Stimulated activated CD4-positive, alpha-beta T cell treated with anti-CD3 and anti-CD28 coated beads, Interleukin-15, amount 100 ng/mL, for 1 hour (primary cell): ENCODE measurements at places on chromosomes 3 and 15.

DNA sequence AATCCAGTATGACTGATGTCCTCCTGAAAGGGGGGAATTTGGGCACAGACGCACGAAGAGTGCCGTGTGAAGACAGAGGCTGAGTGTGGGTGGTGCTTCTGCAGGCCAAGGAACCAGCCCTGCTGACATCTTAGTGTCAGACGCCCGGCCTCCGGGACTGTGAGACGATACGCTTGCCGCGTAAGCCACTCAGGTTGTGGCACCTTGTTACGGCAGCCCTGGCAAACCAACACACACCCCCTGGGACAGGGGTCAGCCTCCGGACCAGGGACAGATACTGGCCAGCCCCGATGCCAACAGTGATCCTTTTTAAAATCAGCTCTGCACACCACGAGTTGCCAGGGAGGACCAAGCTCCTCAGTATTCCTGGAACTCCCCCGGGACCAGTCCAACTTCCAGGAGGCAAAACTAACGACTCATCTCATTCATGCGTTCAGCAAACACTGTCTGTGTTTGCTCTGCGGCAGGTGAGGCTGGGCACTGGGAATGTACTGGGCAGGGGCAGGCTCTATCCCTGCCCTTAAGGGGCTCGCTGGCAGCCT, 21.2 kb upstream of the PIGZ start:
- no peak for DNase-seq

GRCh38 chr3:194031867-194032635, 103.9 kb upstream of the HES1 start:
- DNase-seq, result no peak

GRCh38 chr3:127809211-127809610, 13.1 kb downstream of the MGLL start:
- DNase-seq, result no peak

DNA sequence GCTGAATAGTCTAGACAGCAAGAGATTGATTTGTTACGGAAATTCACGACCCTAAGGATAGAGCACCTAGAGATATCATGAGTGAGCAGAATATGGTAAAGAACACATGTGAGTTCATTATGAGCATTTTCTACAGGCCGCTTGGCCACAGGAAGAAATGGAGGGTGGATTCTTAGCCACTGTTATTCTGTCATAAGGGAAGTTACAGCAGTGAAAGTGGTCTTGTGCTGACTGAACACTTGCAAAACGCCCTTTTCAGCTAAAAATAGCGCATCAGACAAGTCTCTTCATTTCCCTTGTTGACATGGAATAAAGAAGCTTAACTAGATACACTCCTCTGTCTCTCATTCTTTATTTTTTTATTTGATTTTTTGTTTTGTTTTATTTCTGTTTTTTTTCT, 19.8 kb downstream of the DGKG start:
- DNase-seq, result no peak

DNA sequence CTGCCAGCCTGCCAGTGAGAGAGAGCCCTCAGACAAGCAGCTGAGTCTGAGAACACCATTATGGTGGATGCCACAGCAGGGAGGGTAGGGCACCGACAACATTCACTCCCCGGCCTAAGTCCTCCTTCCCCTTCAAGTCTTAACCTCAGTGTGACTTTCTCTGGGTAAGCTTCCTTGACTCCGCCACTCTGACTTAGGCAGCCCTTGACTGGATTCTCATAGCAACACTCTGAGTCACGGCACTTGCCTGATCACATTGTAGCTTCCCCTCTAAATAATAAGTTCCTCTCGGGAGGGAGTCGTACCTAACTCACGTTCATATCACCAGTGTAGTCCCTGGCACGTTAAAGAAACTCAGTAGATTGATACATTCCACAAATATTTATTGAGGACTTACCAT, 180.5 kb downstream of the FOXB1 start:
- no peak for DNase-seq

GRCh38 chr3:38224357-38224756, 41.3 kb upstream of the SLC22A13 start:
- DNase-seq, result no peak

DNA sequence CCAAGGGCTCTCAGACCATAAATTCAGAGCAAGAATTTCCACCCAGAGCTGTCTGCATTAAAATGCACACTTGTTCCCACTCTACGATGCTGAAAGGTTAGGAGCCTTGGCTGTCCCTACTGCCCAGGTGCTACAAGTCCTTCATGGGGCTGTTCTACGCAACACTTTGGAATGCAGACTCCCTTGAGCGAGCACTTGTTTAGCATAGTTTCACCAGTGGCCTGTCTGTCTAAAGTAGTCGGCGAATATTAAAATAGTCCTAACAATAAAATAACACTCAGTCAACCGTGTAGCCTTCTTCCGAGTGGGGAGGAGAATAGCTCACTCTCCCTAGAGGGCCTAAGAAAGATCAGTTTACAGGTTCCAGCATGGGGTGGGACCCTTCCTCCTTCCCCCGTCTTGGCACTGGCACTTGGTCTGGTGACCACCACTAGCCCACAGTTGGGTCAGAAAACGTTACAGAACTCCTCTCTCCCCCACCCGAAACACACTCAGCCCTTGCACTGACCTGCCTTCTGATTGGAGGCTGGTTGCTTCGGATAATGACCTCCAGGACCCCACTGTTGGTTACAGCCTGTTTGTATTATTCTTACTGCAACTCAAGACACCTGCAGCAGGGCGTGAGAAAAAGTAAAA, at the start of gene CLDN16:
Gene CLDN16 (plus strand): TSS at position 586 of the 636 bp plus-strand sequence. CDS start 167 bp downstream, outside the sequence.
- no peak for DNase-seq

DNA sequence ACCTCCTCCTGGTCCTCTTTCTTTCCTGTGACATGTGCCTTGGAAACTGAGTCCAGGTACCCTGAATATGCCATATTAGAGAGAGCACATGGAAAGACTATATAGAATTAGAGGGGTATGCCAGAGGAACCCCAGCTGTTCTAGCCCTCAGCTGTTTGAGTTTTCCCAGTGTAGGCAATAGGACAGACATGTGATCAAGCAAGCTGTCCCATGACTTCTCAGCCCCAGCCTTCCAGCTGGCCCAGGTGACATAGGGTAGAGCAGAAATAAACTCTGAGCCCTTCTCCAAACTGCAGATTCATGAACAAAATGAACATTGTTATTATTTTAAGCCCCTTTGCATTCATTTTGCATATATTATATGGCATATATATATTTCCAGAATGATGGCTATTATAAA, 118.7 kb downstream of the PPM1L start:
- DNase-seq, result no peak

GRCh38 chr3:12353796-12354525, 65.1 kb downstream of the PPARG start:
- no peak for DNase-seq

GRCh38 chr3:35624698-35625097, 14.6 kb upstream of the ARPP21 start:
- DNase-seq, result no peak

DNA sequence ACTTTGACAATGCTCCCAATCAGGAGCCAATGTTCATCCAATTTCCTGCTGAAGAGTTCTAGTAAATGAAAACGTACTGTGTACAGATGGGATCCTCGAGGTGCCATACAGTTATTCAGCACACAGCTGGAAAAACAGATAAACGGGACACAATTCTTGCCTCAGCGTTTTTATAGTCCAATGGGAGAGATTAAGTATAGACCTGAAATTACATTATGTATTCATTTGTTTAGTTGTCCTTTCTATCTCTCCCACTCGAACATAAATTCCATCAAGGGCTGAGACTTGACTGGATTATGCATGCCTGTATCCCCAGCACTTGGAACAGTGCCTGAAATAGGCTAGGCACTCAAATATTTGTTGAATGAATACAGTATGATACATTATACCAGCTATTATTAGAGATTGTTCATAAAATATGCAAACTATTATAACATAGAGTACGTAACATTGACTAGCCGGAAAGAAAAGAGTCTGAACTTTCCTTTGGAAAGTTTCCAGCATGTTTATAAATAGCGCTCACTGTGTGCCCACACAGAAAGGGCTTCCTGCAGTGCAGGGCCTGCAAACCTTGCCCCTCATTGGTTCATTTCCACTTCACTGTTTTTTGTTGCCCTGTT, 27.4 kb upstream of the SNTN start:
- DNase-seq, result no peak

GRCh38 chr15:67792250-67792942, 32.9 kb upstream of the SKOR1 start:
- DNase-seq, result no peak

GRCh38 chr3:133487920-133488540, 85.5 kb upstream of the CDV3 start:
- no peak for DNase-seq

DNA sequence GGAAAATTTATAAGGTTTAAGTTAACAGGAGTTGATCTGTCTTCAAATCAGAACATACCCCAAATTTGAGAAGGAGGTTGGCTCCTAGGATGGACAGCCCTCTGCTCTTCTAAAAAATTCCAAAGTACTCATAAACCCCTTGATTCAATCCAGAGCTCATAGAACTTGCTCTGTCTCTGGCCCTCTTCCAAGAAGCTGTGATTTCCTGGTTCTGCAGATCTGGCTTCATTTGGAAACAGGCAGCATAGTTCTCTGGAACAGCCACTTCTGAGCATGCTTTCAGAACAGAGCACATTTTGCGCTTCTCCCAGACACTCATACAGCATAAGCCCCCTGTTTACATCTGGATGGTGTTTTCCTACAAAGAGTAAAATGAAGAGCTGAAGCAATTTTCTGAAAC, 96.7 kb downstream of the KBTBD8 start:
- DNase-seq, result no peak

DNA sequence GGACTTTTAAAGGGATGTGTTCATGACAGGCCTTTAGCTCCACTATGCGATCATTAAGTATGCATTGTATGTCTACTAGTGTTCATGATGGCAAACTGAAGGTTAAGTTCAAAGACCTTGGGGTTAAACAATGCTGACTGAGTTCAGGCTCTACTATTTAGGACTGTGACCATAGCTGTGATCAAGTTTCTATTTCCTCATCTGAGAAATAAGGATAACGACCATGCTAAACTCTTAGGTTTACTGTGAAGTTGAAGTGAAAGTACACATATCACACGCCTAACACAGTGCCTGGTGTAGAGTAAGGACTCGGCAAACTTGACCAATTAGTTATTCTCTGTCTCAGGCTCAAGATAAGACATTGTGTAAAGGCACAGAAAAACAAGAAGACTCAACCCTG, 243.2 kb downstream of the MBNL1 start:
- no peak for DNase-seq

DNA sequence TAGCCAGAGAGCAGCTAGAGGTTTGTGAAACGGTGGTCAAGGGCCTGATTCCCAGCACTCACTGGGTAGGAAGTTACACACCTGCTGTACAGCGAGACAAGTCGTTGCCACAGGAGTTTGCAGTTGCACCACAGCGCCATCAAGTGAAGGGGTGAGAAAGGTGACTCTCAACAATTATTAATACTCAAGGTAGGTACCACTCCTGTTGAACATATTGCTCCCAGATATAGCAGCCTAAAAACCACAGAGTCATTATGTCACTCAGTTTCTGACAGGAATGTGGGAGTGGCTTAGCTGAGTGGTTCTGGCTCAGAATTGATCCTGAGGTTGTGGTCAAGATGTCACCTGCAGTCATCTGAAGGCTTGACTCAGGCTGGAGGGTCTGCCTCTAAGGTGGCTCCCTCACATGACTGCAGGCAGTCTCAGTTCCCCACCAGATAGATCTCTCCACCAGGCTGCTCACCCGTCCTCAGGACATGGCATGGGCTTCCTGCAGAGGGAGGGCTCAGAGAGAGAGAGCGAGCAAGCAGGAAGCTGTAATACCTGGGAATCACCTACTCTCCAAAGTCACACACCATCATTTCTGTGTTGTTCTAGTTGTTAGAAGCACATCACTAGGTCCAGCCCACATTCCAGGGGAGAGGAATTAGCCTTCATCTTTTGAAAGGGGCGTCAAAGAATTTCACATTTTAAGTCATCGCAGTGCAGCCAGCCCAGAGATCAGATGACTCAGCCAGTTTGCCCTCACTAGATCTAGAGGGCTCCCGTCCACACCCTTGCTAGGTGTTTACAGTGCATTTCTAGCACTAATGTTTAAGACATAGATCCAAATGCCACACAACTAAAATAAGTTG, 17.0 kb upstream of the ANO10 start:
- DNase-seq, result peak; percentile 10

GRCh38 chr3:41356775-41357174, 157.5 kb downstream of the CTNNB1 start:
- DNase-seq, result no peak

GRCh38 chr3:40381904-40382616, 4.9 kb upstream of the ENTPD3 start:
- no peak for DNase-seq

- no peak for DNase-seq
Observed at GRCh38 chr3:108292905-108293328, 3.4 kb upstream of the HHLA2 start.

DNA sequence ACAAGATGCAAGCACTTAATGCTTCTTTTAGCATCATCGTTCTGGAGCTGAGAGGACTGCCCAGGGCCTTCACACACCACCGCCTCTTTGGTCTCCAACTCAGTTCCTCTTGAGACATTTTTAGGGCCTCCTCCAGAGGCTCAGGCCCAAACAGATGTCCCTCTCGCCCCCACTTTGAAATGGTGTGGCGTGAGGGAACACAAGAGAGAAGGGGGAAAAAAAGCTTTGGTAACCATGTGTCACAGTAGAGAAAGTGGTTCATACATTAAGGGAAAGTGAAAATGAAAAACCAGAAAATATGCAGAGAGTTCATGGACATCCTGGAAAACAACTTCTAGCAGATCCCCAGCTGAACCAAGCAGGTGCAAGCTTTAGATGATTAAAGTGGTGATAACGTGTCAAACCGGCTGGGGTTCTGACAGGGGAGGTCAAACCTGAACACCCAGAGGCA, 33.1 kb upstream of the FOXP1 start:
- no peak for DNase-seq

- no peak for DNase-seq
Observed at GRCh38 chr3:53506110-53506762, 11.8 kb downstream of the CACNA1D start.

DNA sequence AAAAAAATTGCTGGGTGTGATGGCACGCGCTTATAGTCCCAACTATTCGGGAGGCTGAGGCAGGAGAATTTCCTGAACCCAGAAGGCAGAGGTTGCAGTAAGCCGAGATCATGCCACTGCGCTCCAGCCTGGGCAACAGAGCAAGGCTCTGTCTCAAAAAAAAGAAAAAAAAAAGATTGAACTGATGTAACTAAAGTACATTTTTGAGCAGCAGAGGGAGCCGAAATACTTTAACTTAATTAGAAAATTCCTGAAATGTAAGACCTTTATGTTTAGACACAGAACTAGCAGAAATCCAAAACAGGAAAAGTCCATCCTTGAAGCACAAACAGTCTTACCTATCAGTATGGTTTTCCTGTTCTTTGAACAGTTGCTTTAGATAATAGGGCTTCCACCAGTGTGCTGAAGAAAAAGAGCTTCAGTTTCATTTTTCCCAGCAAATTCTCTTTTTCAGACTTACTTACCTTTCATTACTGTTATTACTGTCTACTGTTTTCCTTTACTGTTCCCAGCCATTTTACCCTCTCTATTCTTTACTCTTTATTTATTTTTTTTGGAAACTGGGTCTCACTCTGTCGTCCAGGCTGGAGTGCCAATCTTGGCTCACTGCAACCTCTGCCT, 33.4 kb upstream of the ZNF609 start:
- DNase-seq, result no peak

DNA sequence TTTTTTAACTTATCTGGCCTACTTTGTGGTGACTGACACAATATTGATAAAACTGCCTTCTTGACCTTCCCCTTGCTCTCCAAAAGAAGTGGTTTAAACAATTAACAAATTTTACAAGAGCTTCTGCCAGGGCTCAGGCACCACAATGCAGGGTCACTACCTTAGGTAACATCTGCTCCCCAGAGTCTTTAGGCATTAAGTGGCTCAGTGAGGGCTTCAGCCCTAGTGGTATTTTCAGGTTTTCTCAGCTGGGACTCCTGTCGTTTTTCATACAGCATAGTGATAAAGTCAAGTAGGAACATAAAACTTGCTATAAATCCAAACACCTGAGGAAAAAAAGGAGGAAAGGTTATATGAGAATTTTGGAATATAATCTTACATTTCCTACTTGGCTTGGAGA, 18.9 kb downstream of the CMTM6 start:
- DNase-seq, result no peak
